Neuronal stem cell (in vitro differentiated cells): ENCODE measurements at places on chromosomes 2 and 18.

- H3K27ac ChIP-seq: no peak overlapping the region
- peaks cover 4% of the 10 kb centered on the region for H3K27me3 ChIP-seq
- no peak for DNase-seq
- no peaks in the 10 kb centered on the region for H3K36me3 ChIP-seq
Observed at GRCh38 chr18:45521777-45522176, 93.5 kb upstream of the SLC14A2 start.

DNA sequence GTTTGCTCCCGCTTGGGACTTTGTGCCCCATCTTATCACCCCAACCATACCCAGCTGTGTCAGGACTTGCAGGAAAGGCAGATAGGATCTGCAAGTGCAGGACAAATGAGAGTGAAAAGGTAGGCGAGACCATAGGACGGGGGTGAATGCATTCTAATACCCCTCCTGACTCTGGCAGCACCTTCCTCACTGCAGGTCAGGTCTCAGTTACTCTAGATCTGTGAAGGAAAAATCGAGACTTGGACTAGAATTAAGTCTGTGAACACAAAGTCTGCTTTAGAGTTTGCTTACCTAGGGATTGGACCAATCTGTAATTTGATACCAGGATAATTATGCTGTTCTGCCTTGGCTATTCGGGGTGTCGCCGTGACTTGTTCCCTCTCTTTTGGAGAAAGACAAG is 19.7 kb downstream of the NT5DC4 start:
- H3K27me3 ChIP-seq: no peaks in the 10 kb centered on the region
- no peak overlapping the region for H3K4me3 ChIP-seq
- H3K27ac ChIP-seq: no peak overlapping the region
- DNase-seq: no peak
- H3K36me3 ChIP-seq: peaks cover 22% of the 10 kb centered on the region
- H3K4me1 ChIP-seq: no peaks in the 10 kb centered on the region

DNA sequence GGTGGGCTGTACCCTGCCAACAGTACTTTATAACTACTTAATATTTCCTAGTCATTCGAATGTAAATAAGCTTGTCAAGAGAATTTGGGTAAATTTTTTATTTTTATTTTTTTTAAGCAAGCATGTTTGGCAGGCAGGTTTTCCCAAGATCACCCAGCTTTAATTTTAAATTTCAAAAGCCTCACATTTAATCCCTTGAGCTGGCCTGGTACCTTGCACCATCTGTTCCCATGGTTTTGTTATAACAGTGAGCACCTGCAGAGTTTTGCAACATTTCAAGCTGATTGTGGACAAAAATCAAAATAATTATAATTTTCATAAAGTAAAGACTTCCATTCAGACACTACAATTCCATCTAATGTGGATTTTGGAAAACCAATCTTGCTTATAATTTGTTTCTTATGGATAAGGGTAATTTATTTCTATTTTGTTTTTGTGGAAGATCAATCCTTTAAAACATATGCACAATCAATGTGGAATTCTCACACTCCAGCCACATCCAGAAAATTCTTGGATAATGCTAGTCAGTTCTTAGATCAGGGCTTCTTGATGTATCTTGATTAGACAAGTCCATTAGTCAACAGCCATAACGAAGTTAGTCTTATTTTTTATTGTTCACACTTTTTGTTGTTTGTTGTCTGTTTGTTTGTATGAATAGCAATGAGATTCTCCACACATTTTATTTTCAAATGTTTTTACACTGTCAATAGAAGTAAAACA is 689.3 kb downstream of the NR4A2 start:
- no peak overlapping the region for H3K4me3 ChIP-seq
- H3K36me3 ChIP-seq: no peaks in the 10 kb centered on the region
- DNase-seq: no peak
- H3K4me1 ChIP-seq: no peaks in the 10 kb centered on the region

GRCh38 chr18:74062037-74062436 is 85.6 kb downstream of the FBXO15 start:
- H3K4me3 ChIP-seq: no peak overlapping the region
- H3K4me1 ChIP-seq: no peaks in the 10 kb centered on the region
- H3K36me3 ChIP-seq: no peaks in the 10 kb centered on the region
- no peaks in the 10 kb centered on the region for H3K27me3 ChIP-seq
- DNase-seq: no peak
- no peak overlapping the region for H3K27ac ChIP-seq

DNA sequence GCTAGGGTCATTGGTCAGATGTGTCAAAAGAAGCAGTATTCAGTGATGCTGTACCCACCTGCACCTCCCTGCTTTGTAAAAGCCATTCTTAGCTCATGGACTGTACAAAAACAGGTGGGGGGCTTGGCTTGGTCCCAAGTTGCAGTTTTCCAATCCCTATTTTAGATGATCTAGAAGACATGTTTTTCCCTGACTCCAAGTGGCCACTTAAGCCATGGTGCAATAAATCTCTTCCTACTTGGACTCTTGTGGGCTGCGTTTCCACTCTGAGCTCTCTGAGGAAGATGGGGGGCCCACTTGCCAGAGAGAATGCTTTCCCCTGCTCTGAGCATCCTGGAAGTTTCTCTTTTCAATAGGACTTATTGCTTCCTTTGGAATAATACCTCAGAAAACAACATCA is 57.0 kb upstream of the SPP2 start:
- no peaks in the 10 kb centered on the region for H3K4me1 ChIP-seq
- no peaks in the 10 kb centered on the region for H3K27me3 ChIP-seq
- no peak overlapping the region for H3K27ac ChIP-seq
- DNase-seq: no peak

DNA sequence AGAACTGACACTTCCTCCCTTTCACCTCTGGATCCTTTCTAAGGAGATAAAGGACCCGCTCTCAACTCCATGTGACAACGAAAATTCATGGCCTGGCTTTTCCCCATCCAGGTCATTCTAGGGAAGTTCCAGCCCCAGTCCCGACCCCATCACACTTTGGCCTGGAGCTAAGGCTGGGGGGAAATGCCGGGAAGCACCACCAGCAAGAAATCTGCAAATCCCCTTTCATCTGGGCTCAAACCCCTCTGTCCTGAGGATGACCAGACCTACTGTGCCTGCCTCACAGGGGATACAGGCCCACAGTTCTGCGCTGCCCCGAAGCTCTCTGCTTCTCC is 1.3 kb downstream of the SIX2 start:
- H3K27ac ChIP-seq: no peak overlapping the region
- peaks cover 18% of the 10 kb centered on the region for H3K4me1 ChIP-seq
- no peak overlapping the region for H3K4me3 ChIP-seq
- DNase-seq: no peak
- peaks cover 95% of the 10 kb centered on the region for H3K27me3 ChIP-seq

DNA sequence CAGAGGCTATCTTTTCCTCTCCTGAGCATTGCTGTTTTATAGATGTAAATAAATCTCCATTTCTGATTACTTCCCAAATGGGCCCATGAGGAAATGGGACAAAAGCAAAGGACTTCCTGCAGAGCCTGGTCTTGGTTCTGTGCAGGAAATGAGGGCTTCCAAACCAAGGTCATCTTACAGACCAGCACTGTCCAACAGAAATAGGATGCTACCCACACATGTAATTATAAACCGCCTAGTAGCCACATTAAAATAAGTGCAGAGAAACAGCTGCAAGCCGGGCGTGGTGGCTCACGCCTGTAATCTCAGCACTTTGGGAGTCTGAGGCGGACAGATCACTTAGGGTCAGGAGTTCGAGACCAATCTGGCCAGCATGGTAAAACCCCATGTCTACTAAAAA is 6.2 kb downstream of the TTL start:
- no peak for DNase-seq
- no peak overlapping the region for H3K27ac ChIP-seq
- no peak overlapping the region for H3K4me3 ChIP-seq
- no peaks in the 10 kb centered on the region for H3K27me3 ChIP-seq
- peaks cover 2% of the 10 kb centered on the region for H3K4me1 ChIP-seq
